ENCODE measurements at places on chromosomes 2 and 18.
A peak's percentile ranks its signal among the peaks of the same experiment; 100 is the strongest.

- DNase-seq = no peak
These were observed 11.0 kb downstream of the TTN start for GRCh38 chr2:178796079-178796677.

DNA sequence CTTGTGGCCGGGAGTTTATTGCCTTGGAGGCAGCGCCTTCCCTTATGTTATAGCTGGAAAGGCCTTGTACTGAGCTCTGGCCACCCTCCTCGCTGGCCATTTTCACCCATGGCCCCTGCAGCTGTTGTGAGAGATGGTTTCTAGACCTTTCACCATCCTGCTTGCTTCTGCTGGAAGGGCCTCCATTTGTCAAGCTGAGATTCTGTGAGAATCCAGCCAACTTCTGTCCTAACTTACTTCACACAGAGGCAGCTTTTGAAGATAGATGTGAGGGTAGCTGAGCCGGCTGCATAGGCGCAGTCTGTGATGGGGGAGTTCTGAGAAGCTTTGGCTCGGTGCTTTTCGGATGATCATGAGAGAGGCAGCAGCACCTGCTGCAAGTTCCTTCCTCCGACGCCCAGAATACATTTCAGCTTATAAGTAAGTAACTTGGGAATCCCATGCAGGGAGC is 8.7 kb downstream of the CTIF start:
- no peak for DNase-seq

- DNase-seq = no peak
These were observed 99.6 kb downstream of the TMEM247 start for GRCh38 chr2:46578961-46579360.

- DNase-seq = no peak
These were observed 403.1 kb upstream of the LYPD1 start for GRCh38 chr2:133072837-133073694.

DNA sequence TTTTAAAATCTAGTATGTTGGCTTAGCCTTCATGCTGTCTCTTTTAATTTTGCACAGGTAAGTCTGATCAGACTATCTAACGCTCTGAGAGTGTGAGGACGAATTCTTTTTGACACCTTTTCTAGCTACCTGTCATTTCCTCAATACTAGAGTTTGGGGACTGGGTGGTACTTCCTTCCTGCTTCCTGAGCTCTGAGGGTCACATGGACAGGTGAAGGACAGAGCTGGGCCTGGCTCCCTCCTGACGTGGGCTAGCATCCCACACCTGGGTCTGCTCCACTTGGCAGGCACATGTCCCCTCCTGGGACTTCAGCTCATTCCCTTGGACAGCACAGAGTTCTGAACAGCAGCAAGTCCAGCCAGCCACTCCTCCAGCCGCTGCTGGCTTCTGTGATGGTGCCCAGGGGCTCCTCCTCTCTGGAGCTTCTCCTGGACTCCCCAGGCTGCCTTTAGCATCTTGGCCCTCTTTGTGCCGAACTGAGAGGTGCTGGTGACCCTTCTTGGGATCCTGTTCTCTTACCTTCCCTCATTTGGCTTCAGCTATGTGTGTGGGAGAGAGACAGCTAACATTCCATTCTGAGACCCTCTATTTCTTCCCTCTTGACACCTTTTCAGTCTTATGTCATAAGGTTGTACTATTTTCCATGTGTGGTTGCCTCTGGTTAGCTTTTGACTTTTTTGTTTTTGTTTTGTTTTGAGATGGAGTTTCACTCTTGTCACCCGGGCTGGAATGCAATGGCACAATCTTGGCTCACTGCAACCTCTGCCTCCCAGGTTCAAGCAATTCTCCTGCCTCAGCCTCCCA is 106.9 kb downstream of the B3GNT2 start:
- DNase-seq = no peak

DNA sequence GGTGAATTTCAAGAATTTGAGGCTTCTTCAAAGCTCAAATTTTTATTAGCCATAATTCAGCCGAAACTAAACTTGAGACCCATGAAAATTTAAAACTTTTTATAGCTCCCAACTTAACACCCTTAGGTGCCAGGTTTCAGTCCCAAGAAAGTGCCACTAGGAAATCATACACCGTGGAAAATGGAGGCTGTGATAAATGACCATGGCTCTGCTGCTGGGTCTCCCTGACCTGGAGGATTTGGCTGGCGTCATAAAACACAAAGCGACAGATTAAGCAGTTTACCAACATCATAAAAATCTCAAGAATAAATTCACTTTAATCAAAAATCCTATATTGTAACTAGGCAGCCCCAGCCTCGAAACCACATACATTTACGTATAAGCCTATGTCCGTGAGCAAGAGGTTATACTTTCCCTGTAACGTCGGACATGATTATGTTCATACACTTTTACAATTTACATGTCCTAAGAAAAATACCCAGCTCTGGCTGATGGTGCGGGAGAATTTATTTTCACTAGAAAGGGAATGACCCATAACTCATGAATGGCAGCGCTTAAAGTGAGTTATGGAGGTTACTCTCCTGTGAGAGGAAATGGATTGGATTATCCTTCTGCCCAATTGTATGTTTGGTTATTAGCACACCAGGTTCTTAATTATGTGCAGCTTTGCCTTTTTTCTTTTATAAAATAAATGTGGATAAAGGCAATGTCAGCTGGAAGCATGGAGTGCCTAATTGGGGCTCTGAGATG is 329.4 kb downstream of the AGPS start:
- no peak for DNase-seq

DNA sequence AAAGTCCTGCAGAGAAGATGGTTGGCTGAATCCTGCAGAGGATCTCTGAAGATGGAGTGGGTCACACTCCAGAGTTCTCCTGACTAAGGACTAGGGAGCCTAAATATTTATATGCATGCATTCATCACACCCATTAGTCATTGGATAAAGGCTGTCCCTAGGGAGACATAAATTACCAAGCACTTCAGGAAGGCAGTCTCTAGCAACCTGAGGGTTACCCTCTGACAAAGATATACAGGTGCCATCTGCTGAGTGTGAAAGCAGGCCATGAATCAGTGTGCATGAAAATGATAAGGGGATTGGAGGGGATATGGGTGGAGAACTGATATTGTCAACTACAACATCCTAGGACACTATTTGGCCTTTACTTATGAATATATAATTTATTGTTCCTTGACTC is 294.8 kb upstream of the DDX18 start:
- DNase-seq = no peak

GRCh38 chr2:50680646-50681045 is 351.3 kb downstream of the NRXN1 start:
- DNase-seq = no peak

GRCh38 chr2:174750923-174751441 is 13.3 kb downstream of the CHRNA1 start:
- no peak for DNase-seq

DNA sequence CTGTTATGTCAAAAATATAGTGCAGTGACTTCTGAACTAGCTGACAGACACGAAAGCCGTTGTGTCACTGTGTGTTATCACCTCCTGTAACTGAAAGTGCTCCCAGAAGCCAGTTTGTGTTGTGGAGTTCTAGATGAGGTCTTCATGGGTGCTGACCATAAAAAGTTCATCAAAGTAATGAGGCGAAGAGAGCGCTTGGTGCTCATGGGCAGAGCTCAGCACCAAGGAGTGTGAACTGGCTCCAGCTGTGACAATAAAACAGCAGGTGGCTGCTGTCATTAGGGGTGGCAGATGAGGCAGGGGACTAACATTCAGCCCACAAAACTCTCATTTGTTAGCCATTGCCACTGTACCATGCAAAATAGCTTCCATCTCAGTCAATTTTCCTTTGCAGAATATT is 151.1 kb downstream of the ZNF407 start:
- DNase-seq = no peak

- DNase-seq = no peak
These were observed 27.8 kb downstream of the CACNB4 start for GRCh38 chr2:152071092-152071491.

DNA sequence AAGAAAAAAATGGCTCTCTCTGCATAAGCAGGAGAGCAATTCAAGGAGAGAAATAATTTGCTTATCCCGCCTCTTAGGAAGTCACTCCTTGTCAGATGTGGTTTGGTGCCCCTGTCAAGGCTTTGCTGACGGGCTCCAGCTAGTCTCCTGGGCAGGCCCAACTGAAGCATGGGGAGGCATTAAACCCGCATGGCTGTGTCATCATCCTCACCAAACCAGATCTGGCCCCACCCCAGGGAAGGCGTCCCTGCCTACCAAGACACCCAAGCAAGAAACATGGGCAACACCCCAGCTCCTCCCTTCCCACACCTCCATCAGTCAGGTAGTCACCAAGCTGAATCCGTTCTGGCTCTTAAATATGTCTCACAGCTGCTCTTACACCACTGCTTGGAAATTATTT is 108.0 kb downstream of the SGPP2 start:
- no peak for DNase-seq

DNA sequence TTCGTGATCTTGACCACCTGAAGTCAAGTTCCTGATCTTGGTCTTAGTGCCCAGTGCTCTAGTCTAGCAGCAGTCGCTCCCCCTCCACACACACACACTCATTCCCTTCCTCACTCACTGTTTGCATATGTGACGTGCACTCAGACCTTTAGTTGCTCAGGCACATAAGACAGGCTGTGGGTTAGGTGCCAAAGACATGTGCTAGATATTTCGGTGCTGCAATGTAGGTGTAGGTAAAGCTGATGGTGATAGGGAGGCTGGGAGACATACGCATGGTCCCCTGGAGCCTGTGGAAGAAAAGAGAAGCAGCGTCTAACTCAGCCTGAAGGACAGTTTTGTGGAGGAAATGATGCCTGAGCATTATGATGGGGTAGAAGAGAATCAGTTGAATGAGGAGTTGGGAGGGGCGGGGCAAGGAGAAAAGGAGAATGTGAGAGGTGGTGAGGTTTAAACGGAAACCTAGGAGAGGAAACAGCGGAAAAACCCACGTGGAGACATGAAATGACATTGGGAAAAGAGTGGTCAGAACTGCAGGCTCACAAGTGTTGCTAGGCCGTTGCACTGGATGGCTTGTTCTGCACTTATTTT is 3.8 kb downstream of the TTC39C start:
- no peak for DNase-seq

DNA sequence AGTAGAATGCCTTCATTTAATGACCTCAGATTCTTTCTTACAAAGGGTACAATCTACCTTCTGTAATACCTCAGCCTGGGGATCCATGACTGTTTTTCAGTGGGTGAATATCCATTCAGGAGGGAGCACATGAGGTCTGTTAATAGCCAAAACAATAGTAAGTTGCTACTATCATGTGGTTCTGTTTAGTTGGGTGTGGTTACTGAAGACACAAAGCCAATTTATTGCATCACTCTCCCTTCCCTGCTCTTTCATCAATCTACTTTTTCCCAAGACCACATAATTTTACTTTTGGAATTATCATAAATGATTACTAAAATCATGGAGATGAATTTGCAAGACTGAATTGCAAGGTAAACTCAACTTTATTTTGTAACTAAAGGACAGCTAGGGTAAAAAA is 254.2 kb downstream of the GALNT13 start:
- DNase-seq = no peak

GRCh38 chr2:232523682-232524597 is 2.0 kb upstream of the CHRND start:
- peak; percentile 19 for DNase-seq

GRCh38 chr2:96535331-96535730 is 1.2 kb upstream of the ARID5A start:
- DNase-seq = no peak

- no peak for DNase-seq
These were observed 72.8 kb upstream of the TTC39C start for GRCh38 chr18:23941791-23942190.

- no peak for DNase-seq
These were observed 44.2 kb downstream of the CYP27C1 start for GRCh38 chr2:127175751-127176354.

- DNase-seq = peak; percentile 89
These were observed 3.6 kb upstream of the OTOS start for GRCh38 chr2:240143801-240144648.

Measured in activated CD8-positive, alpha-beta memory T cell treated with anti-CD3 and anti-CD28 coated beads for 48 hours (primary cell).